ENCODE measurements at places on chromosomes 7 and 10.

DNA sequence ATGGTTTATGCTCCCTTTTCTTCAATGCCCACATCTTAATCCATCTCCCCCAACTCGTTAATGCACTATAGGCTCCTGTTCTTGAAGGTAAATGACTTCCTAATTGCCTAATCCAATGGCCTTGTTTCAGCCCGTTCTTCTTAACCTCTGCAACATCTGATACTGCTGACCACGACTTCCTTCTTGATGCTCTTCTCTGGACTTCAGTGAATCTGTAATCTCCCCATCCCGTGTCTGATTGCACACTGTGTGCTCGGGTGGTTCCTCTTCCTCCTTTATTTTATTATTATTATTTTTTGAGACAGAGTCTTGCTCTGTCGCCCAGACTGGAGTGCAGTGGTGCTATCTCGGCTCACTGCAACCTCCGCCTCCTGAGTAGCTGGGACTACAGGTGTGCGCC lies 58.9 kb downstream of the HIPK2 start:
- no peak for DNase-seq

GRCh38 chr10:116440330-116441030 lies 12.8 kb downstream of the PNLIPRP3 start:
- DNase-seq, result no peak

DNA sequence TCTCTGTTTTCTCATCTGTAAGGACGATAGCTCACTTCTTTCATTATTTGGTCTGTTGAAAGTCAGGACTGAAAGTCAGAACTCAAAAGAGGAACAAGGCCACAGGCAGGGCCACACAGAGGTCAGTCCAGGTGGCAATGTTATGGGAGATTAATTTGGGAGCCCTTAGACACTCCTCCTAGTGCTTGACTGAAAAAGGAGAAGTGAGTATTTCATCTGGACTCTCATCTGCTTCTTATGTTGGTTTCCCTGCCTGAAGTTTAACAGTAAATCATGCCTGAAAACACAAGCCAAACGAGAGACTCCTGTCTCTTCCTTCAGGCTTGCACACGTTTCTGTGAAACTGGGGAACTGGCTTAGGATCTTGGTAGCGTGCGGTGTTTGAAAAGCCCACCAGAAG lies 248.5 kb downstream of the BUB3 start:
- DNase-seq, result no peak

- DNase-seq, result no peak
Observed at GRCh38 chr10:47332371-47332770, 10.1 kb downstream of the GDF2 start.

GRCh38 chr7:16646472-16647072 lies 591 bp downstream of the BZW2 start:
- peak; percentile 9 for DNase-seq

DNA sequence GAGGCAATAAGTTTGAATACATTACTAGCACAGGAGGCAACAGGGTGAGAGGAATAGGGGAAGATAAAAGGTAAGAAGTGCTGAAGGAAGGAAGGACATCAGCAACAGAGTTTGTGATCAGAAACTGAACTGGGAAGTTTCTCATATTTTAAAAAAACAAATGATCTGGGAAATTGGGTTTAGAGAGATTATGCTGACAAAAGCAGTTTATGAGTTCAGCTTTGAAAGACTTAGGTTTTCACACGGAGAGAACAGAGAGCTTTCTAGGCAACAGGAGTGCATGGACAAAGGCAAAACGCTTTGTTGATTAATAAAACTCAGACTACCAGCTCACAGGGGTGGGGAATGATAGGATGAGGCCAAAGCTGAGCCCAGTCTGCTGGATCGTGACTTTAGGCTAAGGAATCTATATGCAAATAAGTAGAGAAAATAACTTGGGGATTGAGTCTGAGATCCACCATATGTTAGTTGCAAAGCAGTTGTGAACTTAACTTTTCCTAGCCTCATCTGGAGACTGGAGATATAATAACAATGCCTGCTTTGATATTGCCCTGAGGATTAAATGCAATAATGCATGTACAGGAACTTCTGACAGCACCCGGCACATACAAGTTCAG lies 4.2 kb downstream of the OSBPL3 start:
- no peak for DNase-seq

DNA sequence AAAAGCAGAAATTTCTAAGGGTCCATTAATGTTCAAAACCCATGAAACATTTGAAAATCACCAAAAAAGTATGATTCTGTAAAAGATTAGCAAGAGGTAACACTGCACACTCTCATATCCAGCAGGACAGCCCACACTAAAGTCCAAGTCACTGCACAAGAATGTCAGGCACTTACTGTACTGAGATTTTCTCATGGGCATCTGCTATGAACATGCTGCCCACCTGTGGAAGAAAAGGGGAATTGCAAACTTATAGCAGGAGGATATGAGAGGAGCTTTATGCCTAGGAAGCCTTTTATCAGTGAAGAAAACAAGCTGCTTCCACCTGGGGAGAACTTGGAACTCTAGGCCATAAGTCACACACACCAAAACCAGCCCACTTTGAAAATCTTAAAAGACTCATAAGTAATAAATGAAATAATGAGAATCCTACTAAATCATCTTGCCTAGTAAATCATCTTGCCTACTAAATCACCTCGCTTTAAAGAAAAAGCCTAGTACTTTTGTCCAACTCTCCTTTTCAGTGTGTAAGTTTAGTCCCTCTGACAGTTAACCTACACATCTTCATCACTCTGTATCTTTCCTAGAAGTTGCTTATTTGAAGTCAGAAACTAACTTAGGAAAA lies 46.1 kb downstream of the ARMH3 start:
- peak; percentile 21 for DNase-seq

GRCh38 chr7:49229246-49229645 lies 304.9 kb downstream of the CDC14C start:
- DNase-seq, result no peak

- no peak for DNase-seq
Observed at GRCh38 chr7:33958104-33958503, 52.8 kb downstream of the BMPER start.

- DNase-seq, result no peak
Observed at GRCh38 chr10:123795846-123796590, 95.6 kb downstream of the CPXM2 start.

DNA sequence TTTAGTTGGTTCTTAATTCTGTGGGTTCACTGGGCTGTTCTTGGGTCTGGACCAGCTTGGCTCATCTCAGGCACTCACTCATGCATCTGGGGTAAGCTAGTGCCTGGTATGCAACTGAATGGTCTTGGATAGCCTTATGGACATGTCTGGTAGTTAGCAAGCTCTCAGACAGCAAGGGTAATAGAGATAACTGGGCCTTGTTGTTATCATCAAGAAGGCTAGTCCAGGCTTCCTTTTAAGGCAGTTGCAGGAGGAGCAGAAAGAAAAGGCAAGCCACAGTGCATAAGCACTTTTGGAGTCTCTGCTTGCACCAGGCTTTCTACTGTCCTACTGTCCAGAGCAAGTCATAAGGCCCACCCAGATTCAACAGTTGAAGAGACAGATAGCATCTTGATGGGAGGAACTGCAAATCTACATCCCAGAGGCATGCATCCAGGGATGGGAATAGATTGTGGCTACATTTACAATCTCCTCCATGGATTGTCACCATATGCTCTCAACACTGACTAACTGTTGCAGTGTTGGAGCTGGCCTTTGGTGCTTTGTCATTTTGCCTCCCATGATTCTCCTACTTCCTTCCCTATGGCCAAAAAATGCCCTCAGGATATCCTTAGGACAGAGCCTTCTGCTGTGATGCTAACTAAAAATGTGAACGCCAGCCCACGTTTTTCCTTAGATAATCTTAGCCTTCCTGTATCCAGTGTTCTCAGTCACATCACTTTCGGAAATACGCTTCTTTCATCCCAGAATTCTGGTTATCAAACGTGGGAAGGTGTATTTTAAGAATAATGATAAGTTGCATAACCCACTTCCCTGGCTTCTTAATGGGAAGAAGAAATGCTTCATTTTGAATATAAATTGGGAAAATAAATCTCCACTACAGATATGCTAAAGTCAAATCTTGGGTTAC lies 3.6 kb downstream of the GIMAP4 start:
- DNase-seq, result no peak

DNA sequence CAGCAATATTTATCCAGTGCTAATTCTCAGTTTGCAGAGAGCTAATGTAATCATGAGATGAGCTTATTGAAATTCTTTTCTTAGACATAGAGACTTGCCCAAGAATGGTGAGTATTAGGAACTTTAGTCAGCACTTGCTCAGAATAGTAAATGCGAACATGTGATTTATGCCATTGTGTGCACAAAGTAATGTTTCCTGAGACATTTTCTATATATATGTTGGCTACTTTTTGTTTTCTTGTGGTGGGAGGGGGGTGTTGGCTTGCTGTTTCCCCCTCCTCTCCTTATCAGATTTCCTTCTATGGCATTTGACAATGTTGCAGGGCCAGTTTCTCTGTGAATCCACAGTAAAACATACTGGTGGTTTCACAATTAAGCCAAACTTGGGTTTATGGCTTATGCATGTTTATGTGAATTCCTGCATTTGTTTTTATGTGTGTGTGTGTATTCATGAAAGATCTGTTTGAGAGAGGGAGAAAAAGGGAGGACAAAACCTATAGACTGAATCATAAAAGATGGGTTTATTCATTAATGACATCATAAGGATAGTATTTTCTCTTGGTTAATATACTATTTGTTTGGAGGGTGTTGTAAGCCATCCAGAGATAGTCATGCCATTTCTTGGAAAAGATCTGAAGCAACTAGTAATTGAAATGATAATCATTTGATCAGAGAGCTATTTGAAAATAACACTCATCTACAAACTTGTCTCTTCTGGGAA lies 36.3 kb downstream of the ARID5B start:
- DNase-seq, result no peak

DNA sequence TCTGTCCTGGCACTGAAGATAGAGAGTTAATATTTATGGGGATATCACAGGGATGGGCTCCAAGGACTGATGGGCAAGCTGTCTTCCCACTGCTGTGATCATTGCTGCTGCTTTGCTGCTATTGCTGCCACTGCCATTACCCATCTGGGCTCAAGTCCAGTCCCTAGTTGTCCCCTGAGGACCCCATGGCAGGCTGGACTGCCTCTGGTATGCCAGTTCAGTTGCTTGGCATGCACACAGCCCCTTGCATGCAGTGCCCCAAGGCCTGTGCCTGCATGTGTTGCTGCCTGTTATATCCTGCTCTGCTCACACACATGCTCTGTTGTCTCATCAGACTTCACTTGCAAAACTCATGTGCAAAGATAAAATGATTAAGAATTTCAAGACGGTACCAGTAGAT lies 109.5 kb downstream of the ADRA2A start:
- no peak for DNase-seq

- DNase-seq, result no peak
Observed at GRCh38 chr7:45650404-45651394, 76.5 kb downstream of the ADCY1 start.

- no peak for DNase-seq
Observed at GRCh38 chr10:59362959-59363381, 621 bp upstream of the FAM13C start.

DNA sequence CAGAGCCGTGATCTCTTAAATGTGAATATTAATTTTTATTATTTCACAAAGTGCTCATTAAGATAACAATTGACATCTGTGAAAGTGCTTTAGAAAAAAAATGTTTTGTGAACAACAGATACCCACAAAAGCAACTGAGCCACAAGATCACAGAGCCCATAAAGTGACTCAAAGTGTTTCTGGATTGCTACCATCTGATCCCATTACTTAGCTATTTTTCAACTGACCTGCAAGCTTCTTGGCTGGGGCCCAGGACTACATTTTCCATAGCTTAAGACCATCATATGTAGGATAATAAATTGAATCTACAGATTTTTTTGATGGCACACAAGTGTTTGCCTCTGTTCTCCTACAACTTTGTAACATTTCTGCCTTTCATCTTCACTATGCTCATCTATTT lies 674.4 kb downstream of the PHTF2 start:
- DNase-seq, result no peak

- DNase-seq, result no peak
Observed at GRCh38 chr10:77357611-77358310, 279.8 kb downstream of the KCNMA1 start.

GRCh38 chr7:117767951-117768350 lies 105.3 kb downstream of the CTTNBP2 start:
- no peak for DNase-seq

GRCh38 chr10:88097092-88097516 lies 233.7 kb downstream of the PTEN start:
- DNase-seq, result no peak

- no peak for DNase-seq
Observed at GRCh38 chr7:400901-401485, 111.0 kb downstream of the FOXL3 start.

DNA sequence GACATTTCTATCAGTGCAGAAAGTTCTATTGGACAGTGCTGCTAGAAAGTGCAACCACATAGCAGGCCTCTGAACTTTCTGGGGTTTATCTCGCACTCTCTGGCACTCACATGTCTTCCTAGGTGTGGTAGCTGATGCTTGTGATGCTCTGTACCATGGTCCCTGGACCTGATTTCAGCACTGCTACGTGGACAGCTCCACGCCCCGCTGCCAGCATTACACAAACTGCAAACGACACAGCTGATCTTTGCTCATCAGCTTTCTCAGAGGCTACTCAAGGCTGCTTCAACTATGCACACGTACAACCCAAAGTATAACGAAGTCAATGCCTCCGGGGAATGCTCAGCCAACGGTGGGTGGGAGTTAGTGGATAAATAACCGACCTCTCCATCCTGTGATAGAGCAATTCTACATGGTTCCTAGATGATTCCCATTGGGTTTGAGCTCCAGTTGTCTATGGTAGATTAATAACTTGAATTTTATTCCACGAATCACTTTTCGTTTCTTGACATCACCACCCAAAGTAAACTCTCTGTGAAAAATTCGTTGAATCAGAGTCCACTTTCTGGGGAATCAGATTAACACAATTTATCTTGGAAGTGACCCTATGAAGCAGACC lies 302.5 kb downstream of the ACTR3B start:
- peak; percentile 7 for DNase-seq

DNA sequence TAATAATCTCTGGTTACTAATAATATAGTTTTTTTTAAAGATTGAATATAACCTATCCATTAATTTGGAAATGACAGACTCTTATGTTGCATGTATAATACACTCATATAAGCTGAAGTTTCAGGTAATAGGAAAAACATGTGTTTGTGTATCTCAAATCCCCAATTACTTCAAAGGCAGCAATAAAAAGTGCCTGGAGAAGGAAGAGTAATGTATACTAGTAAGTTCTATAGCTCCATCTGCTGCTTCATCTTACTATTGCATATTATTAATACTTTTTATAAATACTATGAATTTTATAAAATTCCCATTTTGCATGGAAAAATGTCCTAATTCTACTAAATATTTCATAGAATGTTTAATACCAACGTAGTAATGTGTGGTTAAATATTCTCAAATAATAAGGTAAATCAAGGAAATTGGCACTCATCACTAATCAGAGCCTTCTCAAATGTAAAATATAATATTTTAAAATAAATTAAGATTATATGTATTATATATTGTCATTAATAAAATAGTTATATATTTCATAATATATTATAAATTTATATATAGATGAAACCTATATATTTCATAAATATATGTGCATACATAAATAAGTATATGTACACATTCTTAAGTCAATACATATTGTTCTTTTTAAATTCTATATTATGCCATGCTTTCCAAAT lies 311.9 kb downstream of the HGF start:
- no peak for DNase-seq

GRCh38 chr7:26865094-26865388 lies 651 bp upstream of the SKAP2 start:
- no peak for DNase-seq
